ENCODE measurements at places on chromosomes 4 and X.
A peak's percentile ranks its signal among the peaks of the same experiment; 100 is the strongest.

- DNase-seq: peak; percentile 3
These were observed 195.1 kb downstream of the MAGEB5 start for GRCh38 chrX:26411045-26411444.

GRCh38 chr4:95314573-95314972 is 234.2 kb downstream of the UNC5C start:
- no peak for DNase-seq

DNA sequence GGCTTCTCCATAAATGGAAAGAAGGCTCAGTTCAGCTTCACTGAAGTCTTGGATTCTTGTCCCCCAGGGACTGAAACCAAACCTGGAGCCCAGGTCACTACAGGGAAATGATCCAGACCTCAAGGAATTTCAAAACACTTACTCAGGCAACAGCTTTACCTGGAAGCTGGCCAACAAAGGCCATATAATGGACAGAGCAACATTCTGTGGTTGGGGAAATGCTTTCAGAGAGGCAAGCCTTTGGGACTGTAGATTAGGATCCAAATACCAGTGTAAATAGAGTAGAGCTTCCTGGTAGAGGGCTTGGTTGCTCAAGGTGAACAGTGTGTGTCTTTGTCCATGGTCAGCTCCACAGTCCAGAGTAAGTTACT is 57.0 kb upstream of the PROM1 start:
- peak; percentile 80 for DNase-seq

DNA sequence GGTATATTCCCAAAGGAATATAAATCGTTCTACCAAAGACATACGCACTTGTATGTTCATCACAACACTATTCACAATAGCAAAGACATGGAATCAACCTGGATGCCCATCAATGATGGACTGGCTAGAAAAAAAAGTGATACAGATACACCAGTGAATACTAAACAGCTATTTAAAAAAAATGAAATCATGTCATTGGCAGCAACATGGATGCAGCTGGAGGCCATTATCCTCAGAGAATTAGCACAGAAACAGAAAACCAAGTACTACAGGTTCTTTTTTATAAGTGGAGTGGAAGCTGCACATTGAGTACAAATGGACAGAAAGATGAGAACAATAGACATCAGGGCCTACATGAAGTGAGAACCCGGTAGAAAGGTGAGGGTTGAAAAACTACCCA is 81.4 kb downstream of the ANTXR2 start:
- no peak for DNase-seq

GRCh38 chr4:13492747-13493146 is 8.6 kb upstream of the RAB28 start:
- DNase-seq: no peak

DNA sequence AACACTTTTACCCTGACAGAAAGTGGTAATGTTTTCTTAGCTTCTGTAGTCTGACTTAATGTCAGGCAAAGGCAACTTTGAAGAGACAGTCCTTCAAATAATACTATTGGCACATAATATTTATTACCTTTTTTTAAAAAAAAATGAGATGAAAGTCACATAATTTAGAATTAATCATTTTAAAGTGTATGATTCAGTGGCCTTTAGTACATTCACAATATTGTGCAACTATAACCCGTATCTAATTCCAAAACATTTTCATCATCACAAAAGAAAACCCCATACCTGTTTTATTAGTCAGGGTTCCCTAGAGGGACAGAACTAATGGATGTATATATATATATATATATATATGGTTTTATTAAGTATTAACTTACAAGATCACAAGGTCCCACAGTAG is 94.8 kb upstream of the TEX13A start:
- no peak for DNase-seq

- no peak for DNase-seq
These were observed 99.8 kb downstream of the KLHL8 start for GRCh38 chr4:87120411-87121162.

DNA sequence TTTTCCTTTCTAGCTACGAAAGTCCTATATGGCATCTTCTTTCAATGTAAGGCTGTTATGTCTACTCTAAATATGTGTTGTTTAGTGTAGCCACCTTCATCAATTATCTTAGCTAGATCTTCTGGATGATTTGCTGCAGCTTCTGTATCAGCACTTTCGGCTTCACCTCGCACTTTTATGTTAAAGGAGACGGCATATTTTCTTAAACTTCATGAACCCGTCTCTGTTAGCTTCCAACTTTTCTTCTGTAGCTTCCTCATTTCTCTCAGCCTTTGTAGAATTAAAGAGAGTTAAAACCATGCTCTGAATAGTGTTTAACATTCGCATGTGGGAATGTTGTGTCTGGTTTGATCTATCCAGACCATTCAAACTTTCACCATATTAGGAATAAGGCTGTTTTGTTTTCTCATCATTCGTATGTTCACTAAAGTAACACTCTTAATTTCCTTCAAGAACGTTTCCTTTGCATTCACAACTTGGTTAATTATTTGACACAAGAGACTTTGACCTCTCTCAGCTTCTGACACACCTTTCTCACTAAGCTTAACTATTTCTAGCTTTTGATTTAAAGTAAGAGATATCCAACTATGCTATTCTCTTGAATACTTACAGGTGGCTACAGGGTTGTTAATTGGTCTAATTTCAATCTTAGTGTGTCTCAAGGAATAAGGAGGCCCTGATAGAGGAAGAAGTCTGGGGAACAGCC is 476.8 kb downstream of the GABRG1 start:
- no peak for DNase-seq

DNA sequence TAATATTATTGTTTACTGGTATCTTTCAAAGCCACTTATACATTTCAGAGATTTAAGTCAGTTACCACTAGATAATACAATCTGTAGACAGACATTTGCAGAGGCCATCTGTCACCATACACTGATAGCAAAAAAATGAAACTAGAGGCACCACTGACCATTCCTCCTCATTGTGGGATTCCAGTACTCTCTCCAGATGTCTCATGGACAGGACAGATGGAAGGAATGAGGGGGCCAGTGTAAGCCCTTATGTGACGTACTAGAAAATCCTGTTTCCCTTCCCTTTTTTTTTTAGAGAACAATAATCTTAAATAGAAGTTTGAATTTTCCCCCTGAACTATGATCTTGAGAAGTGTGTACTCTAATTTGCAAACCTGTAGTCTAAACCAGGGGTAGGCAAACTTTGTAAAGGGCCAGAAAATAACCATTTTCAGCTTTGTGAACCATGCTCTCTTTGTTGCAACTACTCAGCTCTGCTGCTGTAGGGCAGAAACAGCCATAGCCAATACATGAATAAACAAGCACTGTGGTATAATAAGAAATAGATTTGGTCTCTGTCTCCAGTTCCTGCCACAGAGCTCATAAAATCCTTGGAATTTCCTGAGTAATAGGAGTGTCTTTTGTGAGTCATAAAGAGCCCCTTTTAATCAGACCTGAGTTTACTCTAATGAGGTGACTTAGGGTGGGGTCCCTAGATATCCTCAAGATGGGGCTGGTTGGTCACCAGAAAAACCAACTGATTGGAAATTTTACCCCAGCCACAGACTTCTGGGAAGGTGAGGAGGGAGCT is 90.4 kb downstream of the MOSPD2 start:
- DNase-seq: no peak

- DNase-seq: no peak
These were observed 122.1 kb downstream of the MANBA start for GRCh38 chr4:102638621-102639020.

GRCh38 chr4:88308587-88308986 is 24.2 kb upstream of the PPM1K start:
- no peak for DNase-seq

- DNase-seq: no peak
These were observed 22.0 kb downstream of the ARHGAP24 start for GRCh38 chr4:85496933-85497332.

DNA sequence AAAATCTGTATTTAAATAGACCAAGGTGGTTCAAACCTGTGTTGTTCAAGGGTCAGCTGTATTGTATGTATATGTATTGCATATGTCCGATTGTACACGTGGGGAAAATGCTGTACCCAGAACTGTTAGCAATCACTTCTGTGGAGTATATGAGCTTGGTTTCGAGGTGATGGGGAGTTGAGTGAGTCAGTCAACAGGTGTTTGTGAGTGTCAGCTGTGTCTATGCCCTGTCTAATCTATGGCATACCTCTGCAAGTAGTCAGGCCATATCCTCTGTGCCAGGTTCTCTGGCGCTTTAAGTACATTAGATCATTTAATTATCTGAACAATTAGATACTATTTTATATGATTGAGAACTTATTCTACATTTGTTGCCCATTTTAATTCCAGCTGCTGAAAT is 7.4 kb downstream of the ZRSR2 start:
- no peak for DNase-seq

DNA sequence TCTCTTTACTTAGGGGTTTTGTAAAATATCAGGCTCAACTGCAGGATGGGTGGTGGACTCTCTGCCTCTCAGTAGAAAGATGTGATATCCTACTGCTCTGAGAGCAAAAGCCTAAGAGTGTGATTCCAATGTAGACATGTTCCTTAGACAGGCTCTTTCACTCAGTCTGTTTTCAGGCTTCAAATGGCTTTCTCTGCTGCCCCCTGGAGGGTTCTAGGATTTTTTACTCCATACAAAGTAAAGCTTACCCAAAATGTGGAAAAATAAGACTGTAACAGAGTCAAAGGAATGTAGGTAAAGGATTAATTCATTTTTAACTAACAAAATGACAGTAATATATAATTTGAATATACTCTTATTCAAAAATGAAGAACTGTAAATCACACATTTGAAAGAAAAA is 32.1 kb downstream of the ZGRF1 start:
- peak; percentile 42 for DNase-seq

GRCh38 chr4:168880072-168880675 is 129.9 kb downstream of the CBR4 start:
- DNase-seq: no peak

DNA sequence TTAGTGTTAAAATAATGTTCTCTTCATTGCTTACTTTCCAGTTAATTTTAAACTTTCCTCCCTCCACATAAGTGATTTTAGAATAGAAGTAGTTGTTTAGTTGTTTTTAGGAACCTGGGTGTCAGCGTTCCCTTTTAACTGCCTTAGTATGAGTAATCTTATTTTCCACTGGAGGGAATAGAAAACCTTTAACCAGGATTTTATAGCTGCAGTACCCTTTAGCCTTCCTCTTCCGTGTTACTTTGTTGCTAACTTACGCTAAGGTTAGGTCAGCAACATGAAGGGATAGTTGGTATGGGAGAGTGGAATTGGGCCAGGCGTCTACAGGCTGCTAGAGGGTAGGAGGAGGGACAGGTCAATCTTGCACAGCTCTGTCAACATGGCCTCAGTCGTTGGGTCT is 31.5 kb downstream of the SMS start:
- no peak for DNase-seq

- DNase-seq: peak; percentile 45
These were observed 802.0 kb downstream of the RPA4 start for GRCh38 chrX:97685753-97686152.

All from Calu3 (cell line).